Urinary bladder (tissue), 4 donors: ENCODE measurements at places on chromosomes 6 and 20. TPM values are rescaled to one million over a fixed set of nuclear protein-coding genes. Genes with fewer than 3 reads are reported as not detected.

The ACSS1 gene
- total RNA-seq, result 11.1 TPM

The TMEM244 gene
- not detected for total RNA-seq

The CST4 gene
- not detected for total RNA-seq

The PHACTR3 gene
- total RNA-seq, result 2.7 TPM

The MOCS3 gene
- total RNA-seq, result 4.9 TPM

The CALHM5 gene
- total RNA-seq, result 8.6 TPM

The MLN gene
- not detected for total RNA-seq

The ADTRP gene
- 7.4 TPM for total RNA-seq
